NCI-H1092 treated with DMSO at 0.1 percent for 48 hours (cell line): ENCODE measurements at places on chromosomes 5 and 9.

- DNase-seq, result no peak
These were observed 11.2 kb downstream of the SEMA4D start for GRCh38 chr9:89486681-89487080.

DNA sequence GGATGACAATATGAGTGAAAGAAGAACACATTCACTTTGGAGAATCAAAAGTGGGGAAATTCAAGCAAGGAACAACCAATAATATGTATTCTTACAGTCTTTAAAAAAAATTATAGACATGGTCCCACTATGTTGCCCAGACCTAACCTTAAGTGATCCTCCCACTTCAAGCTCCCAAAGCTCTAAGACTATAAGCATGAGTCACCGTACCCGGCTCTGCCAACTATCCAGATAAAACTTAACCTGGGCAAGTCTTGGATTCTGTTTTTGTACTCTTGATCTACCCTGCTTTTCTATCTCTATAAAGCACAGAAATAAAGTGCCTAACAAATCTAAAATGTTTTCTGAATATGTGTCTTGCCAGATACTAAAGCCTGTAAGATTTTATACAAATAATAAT is 30.9 kb downstream of the CEMIP2 start:
- no peak for DNase-seq

DNA sequence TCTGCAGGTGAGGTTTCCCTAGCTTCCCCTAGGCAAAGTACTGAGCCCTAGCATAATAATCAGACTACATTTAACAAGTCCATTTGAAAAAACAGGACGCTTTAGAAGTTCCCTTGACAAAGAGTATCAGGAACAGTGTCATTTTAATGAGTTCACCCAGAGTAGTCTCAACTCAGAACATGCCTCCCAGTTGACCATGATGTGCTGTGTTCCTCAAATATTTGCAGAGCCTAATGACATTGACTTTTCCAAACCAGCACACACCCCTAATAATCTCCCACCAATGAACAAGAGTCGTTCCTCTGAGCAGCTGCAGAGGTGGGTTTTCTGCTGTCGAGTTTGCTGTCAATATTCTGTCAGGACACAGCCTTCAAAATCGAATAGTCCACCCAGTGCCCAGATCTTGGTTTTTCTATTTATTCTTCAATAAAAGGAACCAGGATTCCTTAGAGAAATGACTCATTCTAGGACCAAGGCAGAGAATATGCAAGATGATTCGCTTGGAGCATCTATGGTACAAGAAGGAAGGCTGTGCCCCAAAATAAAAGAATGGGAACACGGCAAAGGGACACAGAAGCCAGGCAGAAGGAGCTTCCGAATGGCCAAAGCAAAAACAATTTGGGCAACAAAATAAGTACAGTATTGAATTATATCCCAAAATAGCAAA is 57.6 kb downstream of the OTULIN start:
- no peak for DNase-seq

GRCh38 chr5:21152611-21153010 is 1164.6 kb upstream of the CDH18 start:
- no peak for DNase-seq

DNA sequence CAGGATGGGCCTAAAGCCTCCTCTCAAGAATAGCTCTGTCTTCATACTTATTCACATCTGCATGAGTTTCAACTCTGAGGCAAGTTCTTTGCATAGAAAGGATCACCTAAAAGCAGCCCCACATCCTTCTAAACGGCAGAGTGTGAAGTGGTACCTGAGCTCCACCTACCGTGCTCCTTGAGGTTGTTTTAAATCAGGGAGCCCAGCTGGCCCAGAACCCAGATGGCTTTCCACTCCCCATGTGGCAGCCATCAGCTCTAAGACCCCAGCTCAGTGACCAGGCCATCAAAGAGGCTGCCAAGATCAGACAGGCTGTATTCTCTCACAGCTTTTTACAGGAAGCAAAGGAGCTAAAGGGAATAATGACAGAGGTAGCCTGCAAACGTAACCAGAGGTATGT is 299.3 kb downstream of the RASEF start:
- peak; percentile 29 for DNase-seq

- peak; percentile 32 for DNase-seq
These were observed 7.2 kb downstream of the HMGCS1 start for GRCh38 chr5:43305948-43306565.

DNA sequence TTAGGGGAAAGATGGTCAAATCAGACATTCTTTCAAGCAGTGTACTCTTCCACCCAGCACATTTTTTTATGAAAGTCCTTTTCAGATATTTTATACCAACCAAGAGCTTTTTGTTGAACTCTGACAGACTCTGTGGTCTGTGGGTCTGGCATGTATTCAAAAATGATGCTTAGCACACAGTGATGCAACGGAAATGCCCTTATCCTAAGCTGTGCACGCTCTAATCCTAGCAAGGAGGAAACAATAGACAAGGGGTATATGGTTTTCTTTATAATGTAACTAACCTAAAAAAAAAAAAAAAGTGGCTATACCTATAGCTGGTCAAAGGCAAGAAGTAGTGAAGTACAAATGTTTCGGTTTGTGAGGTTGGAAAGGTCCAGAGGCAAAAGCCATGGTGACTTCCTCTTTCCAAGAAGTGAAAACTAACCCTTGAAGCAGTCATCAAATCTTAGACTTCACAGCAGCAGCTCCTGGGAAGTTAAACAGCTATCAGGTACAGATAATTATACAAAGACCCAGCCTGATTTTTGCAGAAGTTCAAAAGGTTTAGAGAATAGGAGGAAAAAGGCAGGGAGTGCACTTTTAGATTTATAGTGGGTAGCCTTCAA is 82.5 kb downstream of the SEMA6A start:
- no peak for DNase-seq

GRCh38 chr5:138282920-138283742 is 8.7 kb upstream of the GFRA3 start:
- DNase-seq, result peak; percentile 17

- no peak for DNase-seq
These were observed 35.0 kb upstream of the NSMF start for GRCh38 chr9:137494104-137494544.

DNA sequence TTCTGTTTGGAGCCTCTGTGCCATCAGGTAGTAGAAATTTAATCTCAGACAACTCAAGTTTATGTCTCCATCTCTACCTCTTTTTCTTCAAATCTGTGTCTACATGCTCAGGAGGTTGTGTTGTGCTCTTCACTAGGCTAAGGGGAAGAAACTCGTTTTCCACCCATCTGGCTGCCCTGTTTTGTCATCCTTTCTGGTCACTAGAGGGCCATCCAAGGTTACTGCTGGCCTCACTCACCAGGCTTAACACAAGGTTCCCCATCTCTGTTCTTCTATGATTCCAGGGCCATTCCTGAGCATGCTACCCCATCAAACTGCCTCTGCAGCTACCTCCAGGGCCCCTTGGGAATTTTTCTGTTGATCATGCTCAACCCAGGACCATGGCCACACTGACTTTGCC is 213.3 kb upstream of the FBXL7 start:
- DNase-seq, result no peak

DNA sequence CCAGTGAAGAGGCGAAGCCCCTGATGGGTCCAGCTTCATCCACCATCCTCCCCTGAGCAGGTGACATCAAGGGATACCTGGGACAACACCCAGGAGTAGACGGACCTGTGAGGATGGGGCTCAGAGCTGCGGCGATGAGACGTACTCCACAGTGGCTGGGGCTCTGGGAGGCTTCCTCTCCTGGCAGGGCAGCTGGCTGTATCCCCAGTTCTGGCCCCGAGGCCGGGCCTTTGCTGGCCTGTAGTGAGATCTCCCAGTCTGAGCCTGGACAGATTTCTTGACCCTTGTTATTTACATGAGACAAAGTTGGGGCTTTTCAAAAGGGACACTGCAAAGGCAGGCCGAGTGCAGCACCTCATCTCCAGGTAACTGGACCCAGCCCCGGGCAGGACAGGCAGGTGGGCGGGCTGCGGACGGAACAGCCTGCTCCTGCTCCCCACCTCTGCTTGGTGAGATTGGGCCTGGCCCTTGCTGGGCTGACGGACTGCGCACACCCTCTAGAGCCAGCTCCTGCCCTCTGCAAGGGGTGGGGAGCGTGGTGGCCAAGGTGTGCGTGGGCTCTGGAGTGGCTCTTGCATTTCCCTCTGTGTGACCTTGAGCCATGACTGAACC is 23.1 kb downstream of the IER5L start:
- no peak for DNase-seq

DNA sequence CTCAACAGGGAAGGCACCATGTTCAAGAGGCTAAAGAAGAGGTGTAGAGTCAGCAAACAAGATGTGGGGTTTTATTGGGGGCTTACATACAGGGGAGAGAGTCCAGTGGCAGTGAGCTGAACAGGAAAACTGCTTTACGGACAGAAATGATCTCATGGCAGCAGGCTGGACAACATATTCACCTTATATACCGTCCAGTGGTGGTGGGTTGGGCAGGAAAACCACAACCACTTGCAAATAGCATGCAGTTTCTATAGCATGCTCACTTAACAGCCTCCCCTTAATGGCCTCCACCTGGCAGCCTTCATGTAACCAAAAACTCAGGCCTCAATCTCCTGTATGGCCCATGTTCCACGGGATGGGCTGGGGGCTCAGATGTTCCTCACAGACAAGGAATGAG is 5.4 kb downstream of the TNFSF8 start:
- no peak for DNase-seq

- DNase-seq, result no peak
These were observed 252.5 kb downstream of the DEPDC1B start for GRCh38 chr5:60447488-60447920.

- DNase-seq, result no peak
These were observed 145.7 kb upstream of the SMIM23 start for GRCh38 chr5:171639966-171640365.

DNA sequence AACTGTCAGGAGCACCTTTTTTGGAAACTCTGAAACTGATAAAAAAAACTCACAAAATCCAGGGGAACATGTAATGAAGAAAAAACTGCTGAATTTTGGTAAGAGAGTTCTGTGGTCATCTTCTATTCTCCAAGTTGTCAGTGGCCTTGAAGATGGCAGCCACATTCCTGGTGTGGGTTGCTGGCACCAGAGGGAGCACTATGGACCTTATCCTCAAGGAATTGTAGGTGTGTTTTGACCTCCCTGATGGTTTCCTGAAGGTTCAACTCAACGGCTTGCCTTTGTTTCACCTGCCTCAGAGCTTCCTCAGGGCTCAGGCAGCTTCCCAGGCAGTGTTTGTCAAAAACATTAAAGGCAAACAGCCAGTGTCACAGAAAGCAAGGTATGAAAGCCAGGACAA is 2.2 kb upstream of the SLC38A9 start:
- DNase-seq, result no peak

DNA sequence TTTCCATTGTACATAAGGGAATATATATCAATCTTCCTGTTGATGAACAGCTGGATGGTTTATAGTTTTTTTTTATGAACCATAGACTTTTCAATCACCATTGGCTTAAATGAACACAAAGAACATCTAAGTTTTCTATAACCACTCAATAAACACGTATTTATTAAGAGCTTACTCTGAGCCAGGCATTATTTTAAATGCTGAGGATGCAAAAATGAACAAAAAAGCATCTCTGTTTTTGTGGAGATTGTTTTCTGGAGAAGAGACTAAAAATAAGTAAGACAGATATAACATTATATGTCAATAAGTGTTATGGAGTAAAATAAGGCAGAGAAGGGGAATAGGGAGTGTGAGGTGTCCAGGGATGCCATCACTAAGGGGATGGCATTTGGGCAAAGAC is 52.1 kb upstream of the SLC24A2 start:
- DNase-seq, result no peak

GRCh38 chr9:124776954-124777648 is at the start of gene OLFML2A:
TSS of gene OLFML2A (plus strand) at chr9:124777133. CDS start at chr9:124777271, 138 bp downstream.
- peak; percentile 31 for DNase-seq

DNA sequence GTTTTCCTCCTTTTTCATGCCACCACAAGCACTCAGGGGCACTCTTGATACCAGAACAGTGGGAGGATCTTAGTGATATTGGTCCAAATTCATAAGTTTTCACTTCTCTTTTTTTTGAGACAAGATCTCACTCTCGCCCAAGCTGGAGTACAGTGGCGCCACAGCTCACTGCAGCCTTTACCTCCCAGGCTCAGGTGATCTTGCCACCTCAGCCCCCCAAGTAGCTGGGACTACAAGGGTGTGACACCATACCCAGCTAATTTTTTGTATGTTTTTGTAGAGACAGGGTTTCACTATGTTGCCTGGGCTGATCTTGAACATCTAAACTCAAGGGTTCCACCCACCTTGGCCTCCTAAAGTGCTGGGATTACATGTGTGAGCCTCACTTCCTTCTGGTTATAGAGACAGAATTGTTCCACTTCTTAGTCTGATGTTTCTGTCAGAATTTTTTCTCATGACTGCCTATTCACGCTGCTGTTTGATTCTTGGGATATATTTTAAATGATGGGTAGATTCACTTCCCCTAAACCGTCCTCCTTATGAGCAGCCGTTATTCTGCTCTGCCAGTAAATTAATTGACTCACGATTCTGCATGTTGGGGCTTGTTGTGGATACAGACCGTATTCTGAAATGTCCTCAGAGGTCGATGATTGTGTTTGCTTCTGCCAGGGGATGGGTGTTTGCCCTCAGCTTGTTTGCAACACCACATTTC is 30.8 kb downstream of the MTAP start:
- DNase-seq, result no peak

DNA sequence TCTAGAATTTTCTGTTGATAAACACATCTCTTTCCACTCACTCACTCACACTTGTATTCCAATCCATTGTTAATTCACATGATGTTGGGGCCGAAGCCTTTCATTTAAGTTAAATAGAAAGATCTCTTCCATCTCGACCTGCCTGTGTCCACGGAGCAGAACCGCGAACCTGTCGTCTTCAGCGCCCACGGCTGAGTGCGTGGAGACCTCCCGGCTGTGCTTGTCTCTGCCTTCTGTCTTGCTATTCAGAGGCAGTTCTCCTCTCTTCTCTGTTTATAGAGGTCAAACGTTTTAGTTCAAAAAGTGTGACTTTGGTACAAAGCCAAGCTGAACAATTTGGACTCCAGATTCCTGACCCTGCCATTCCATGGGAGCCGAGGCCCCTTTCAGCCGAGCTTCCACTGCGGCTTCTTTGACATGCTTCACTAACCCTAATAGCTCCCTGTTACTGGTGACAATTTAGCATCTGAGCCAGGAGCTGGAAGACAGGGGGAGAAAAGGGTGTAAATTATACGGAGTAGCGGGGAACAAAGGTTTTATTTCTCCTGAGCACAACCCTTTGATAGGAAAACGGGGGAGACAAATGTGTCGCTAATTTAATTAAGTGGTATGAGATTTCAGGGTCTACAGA is 314.4 kb upstream of the IRX4 start:
- peak; percentile 17 for DNase-seq

DNA sequence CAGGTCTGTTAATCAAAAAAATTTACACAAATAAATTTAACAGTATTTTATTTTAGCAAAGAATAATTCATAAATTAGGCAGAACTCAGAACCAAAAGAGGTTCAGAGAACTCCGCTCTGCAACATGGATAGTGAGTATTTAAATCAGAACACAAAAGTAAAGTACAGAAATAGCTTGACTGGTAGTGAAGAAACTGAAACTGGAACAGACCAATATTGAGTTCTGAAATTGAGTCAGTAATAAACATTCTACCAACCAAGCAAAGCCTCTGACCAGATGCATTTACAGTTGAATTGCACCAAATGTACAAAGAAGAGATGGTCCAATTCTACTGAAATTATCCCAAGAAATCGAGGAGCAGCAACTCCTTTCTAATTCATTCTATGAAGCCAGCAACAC is 1542.8 kb downstream of the EFNA5 start:
- no peak for DNase-seq

- no peak for DNase-seq
These were observed 222.0 kb upstream of the TRIM32 start for GRCh38 chr9:116464987-116465571.
